WERI-Rb-1 (cell line): ENCODE measurements at places on chromosomes 13 and 19.

DNA sequence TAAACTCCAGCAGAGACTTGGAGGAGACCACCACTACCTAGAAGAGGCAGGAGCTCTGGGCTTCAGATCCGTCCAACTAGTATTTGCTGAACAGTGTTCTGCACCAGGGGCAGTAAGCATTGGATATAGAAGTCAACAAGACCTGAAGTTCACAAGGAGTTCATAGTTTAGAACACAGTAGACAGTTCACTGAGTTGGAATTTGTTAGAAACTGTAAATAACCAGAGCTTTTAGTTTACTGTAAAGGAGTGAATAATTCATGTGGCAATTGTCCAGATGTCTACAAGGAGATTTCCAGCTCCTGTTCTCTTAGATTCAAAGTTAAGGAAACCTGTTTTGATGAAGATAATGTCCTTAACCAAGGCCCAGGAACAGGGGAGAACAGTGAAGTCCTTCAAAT lies 128.9 kb downstream of the COG6 start:
- DNase-seq = no peak

- no peak for DNase-seq
These were observed 47.7 kb upstream of the USPL1 start for GRCh38 chr13:30569901-30570576.

DNA sequence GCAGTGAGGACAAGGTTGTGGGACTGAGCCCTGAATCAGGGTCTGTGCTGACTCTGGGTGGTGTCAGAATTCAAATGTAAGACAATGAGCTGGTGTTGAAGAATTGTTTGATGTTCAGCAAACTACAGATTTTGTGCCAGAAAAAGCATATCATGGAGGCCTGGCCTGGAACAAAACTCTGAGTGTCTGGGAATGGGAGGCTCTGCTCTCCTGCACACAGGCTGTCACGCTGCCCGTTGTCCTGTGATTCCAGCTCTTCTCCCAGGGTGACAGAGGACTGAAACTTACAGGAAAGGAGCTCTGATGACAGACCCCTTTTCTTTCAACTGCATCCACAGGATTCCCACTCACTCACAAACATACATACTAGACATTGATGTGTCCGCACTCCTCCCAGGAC lies 120.1 kb downstream of the ZNF486 start:
- DNase-seq = no peak

GRCh38 chr13:95228130-95228529 lies 73.1 kb downstream of the ABCC4 start:
- DNase-seq = no peak

- DNase-seq = no peak
These were observed 143.6 kb upstream of the RNF113B start for GRCh38 chr13:98320561-98321105.

GRCh38 chr13:85632526-85633195 lies 166.6 kb downstream of the SLITRK6 start:
- DNase-seq = no peak

DNA sequence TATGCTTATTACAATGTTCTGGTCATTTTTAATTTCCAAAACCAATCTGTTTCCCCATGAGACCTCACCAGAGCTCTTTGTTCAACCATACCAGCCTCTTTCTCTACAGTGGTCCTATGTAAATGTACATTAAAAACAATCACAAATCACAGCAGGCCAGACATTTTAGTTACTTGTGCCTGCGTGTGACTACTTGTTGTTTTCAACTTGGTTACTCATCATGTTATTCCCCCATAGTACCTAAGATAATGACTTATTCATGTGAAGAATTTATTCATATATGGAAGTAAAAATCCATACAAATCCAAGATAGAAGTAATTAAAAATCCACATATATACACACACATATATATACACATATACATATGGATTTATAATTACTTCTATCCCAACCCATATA lies 379.6 kb downstream of the SLITRK6 start:
- DNase-seq = no peak
